Activated CD4-positive, alpha-beta T cell treated with anti-CD3 and anti-CD28 coated beads for 48 hours (primary cell): ENCODE measurements at places on chromosomes 2 and 18.

- no peak for DNase-seq
These were observed 383 bp upstream of the ATP5MC3 start for GRCh38 chr2:175181877-175182308.

GRCh38 chr2:215868846-215869543, 144.4 kb downstream of the MREG start:
- no peak for DNase-seq

- DNase-seq = no peak
These were observed 82.4 kb downstream of the NCKAP5 start for GRCh38 chr2:133485868-133486267.

GRCh38 chr2:55158111-55158814, 73.8 kb downstream of the CLHC1 start:
- no peak for DNase-seq

DNA sequence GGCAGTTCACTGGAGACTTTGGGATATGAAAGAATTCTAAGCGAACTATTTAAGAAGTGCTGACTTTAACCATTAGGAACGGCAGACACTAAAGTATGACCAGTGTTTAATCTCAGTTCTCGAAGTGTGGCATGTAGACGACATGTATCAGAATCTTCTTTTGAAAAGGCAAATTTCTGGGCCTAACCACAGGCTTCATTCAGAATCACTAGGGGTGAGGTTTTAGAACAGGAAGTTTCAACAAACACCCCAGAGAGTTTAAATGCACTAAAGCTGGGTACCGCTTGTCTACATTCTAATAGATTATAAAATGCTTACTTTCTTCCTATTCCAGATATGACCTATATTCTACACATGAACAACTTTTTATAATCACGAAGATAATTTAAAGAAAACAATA, 180.3 kb downstream of the ANKRD44 start:
- DNase-seq = no peak
